Muscle of arm (tissue), 14 donors: ENCODE measurements at places on chromosomes 1 and 21. TPM values are rescaled to one million over a fixed set of nuclear protein-coding genes. Genes with fewer than 3 reads are reported as not detected.

PDIK1L gene
- not detected for polyA plus RNA-seq

NPR1 gene
- 12.0 TPM for polyA plus RNA-seq

NCF2 gene
- polyA plus RNA-seq = 4.7 TPM

HTR1D gene
- not detected for polyA plus RNA-seq

PROX1 gene
- polyA plus RNA-seq = 10.9 TPM

TMEM50A gene
- 79.8 TPM for polyA plus RNA-seq

LRRC47 gene
- 46.3 TPM for polyA plus RNA-seq

TAL1 gene
- polyA plus RNA-seq = 2.7 TPM

SMCP gene
- polyA plus RNA-seq = not detected

SPATA21 gene
- not detected for polyA plus RNA-seq

FAM131C gene
- not detected for polyA plus RNA-seq

ACADM gene
- 67.8 TPM for polyA plus RNA-seq

TMEM201 gene
- 19.4 TPM for polyA plus RNA-seq

NUDT4B gene
- 1.7 TPM for polyA plus RNA-seq

PDPN gene
- polyA plus RNA-seq = 16.8 TPM

SSX2IP gene
- polyA plus RNA-seq = 24.7 TPM
